ENCODE measurements at places on chromosomes 3 and 15.

DNA sequence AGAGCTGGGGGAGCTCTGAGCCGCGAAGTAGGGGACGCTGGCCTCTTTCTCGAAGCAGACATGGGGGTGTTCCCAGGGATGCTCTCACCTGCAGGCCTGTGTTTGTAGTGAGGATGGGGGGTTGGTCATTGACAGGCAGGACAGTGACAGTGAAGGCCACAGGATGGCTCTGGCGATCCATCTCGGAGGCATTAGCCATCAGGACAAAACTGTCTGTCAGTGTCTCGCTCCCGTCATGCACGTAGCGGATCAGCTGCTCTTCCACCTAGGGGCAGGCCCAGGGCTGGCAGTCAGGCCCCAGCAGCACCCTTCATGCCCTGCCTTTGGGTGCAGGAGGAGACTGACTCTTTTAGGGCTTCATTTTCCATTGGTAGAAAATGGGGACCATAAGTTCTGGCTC lies 28.0 kb downstream of the CSPG4 start:
- no peak for DNase-seq

- DNase-seq = no peak
Measured at GRCh38 chr3:177013681-177014280, 183.5 kb downstream of the TBL1XR1 start.

DNA sequence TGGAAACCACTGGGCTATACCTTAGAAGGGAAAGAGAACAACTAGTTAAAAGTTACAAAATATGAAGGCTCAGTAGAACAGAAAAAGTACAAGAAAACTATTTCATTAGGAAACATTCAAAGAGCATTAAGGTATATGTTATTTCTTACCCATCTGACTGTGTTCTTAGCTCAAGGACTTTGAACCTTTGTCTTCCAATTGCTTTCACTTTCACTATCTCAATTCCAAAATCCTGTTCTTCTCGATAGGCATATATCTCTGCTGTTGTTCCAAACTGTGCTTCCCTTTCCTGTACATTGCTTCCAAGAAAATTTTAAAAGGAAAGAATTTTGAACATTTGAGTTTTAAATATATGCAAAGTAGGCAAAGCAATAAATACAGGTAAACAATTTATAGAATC lies 6.9 kb downstream of the CRBN start:
- no peak for DNase-seq

GRCh38 chr3:66439666-66440344 lies 61.0 kb downstream of the LRIG1 start:
- no peak for DNase-seq

- no peak for DNase-seq
Measured at GRCh38 chr3:31312400-31312799, 220.3 kb upstream of the STT3B start.

DNA sequence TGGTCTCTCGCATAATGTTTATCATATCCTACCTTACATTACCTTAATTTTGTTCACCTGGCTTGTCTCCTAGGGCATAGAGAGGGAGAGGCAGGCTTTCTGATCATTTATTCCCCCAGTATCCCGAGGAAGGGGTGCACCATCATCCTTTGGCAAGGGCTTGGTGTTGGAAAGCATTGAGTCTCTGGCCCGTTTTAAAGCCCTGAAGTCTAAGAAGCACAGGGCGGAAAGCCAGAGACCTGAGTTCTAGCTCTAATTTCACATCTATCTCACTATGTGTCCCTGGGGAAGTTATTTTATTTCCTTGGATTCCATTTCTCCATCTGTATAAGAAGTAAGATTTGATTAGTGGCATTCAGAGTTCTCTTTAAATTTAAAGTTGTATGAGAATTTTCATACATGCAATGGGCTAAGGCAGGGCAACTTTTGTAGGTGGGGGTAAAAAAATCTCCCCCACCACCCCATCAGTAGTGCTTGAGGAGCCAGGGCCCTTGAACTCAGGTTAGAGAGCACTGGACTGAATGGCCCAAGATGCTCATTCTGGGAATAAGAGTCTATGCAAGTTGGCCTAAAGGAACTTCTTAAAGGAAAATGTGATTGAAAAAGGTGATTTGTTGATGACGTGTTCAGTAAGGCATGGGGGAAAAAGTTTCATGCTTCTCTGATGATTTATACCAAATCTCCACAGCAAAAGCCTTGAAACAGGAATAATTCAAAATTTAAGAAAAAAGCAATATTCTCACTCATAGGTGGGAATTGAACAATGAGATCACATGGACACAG lies 10.1 kb downstream of the TMC3 start:
- DNase-seq = no peak

DNA sequence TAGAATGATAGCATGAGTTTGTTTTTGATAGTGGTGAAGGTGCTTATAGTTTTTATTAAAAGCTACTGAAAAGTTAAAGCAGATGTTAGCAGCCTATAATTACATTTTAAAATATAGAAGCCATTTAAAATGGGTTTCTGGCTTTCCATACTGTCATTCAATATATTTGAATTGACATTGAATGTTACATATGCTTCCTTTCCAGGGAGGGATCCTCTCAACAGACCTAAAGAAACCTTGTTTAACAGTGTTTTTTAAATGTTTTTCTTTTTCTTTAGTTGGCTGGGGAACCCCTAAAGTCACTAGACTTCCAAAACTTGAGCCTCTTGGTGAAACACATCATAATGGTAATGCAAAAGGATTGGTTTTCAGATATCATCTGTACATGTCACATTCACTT lies 12.2 kb downstream of the DHFR2 start:
- no peak for DNase-seq

- no peak for DNase-seq
Measured at GRCh38 chr3:128362026-128362965, 104.4 kb downstream of the DNAJB8 start.

DNA sequence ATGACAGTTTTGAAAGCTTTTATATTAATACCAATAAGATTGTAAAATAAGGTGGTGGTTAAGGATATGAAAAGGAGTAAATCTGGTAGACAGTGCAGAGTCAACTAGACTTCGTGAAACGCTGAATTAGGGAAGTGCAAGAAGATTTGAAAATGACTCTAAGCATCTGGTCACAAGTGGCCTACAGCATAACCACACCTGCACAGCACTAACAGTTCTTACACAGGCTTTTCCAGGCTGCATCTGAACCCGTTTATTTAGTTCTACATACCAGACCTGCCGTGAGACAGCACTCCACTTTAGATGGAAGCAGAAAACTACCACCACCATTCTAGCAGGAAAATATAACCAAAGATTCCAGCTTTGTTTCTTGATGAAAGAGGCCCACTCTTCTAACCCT lies 1.9 kb downstream of the DMXL2 start:
- DNase-seq = no peak

GRCh38 chr3:24582431-24583403 lies 88.1 kb upstream of the THRB start:
- no peak for DNase-seq

DNA sequence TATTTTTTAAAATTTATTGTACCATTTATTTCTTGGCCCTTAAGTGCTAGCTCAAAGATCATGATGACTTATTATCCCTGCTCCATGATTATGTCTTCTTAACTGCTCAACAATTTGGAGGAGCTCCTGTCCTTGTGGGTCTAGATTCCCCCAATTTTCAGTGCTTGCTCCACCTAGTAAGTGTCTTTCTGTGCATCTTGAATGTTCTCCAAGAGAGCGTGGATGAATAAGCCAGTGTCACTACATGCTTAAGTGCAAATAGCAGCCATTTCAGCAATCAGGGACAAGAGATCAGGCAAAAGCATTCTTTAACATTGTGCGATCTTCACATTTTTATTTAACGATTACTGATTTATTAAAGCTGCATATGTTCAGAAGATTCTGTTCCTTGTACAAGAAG lies 99.4 kb downstream of the ALCAM start:
- no peak for DNase-seq

GRCh38 chr15:46111730-46112129 lies 476.9 kb downstream of the SQOR start:
- DNase-seq = no peak

DNA sequence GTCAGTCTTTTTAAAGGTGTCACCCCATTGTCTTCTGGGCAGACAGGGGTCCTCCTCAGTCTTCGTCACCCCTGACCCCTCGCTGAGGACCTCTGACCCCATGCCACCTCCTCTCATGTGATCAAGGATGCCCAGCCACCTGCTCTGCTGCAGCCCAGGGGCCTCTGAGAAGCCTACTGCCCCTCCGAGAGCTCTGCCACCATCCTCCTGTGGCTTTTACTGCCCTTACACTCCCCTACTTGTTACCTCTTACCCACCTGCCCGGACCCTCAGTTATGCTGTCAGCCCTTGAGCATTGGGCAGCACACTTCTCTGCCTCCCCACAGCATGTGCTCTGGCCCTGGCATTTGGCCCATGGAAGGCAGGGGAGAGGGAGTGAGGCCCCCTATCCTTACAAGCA lies 123.2 kb downstream of the LRRK1 start:
- DNase-seq = no peak

GRCh38 chr3:126493739-126494138 lies 18.0 kb upstream of the ZXDC start:
- no peak for DNase-seq

- DNase-seq = no peak
Measured at GRCh38 chr15:92623435-92623834, 32.1 kb downstream of the FAM174B start.

DNA sequence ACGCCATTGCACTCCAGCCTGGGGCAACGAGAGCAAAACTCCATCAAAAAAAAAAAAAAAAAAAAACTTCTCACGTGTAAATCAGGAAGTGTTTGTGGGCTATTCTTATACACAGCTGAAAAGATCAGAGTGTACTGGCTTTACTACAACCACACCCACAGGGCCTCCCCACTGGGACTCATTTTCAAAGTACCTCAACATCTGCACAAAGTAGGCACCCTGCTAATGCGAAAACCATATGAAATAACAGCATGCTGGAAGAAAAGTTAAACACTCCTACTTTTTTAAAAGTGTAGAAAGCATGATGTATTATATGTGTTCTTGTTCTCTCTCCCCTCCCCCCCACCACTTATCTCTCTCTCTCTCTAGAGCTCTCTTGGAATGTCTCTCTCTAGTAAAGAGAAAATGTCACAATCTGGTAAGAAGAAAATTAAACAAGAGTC lies 11.1 kb downstream of the UACA start:
- no peak for DNase-seq

DNA sequence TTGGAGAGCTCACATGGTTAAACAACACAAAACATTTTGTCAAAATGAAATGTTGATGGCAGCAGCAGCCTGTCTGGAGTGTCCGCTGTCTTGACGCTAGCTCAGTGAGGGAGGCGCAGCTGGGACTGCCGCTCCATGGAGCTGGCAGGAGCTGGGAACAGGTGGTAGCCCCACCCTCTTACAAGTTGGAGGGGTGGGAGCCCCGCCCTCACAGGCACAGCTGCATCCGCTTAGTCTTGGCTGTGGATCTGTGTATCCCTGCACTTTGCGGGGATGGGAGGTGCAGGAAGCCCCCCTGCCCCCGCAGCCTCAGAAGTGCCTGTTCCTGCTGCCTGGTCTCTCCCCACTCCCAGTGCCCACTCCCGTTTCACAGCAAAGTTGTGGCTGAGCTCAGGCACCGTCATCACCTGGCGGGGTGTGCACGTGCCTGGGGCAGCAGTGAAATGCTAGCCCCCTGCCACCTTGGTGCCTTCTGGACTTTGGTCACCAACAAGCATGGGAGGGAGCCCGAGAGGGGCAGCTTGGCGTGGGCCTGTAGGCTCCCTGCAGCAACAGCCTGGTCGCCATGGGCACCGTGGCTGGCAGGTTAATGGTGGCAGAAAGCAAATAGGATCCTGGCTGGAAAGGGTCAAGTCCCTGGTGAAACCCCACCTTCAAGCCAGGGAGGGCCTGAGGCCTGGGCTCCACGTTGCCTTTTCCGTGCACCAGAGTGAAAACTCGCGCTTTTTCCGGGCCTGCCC lies 53.8 kb upstream of the CADM2 start:
- no peak for DNase-seq

DNA sequence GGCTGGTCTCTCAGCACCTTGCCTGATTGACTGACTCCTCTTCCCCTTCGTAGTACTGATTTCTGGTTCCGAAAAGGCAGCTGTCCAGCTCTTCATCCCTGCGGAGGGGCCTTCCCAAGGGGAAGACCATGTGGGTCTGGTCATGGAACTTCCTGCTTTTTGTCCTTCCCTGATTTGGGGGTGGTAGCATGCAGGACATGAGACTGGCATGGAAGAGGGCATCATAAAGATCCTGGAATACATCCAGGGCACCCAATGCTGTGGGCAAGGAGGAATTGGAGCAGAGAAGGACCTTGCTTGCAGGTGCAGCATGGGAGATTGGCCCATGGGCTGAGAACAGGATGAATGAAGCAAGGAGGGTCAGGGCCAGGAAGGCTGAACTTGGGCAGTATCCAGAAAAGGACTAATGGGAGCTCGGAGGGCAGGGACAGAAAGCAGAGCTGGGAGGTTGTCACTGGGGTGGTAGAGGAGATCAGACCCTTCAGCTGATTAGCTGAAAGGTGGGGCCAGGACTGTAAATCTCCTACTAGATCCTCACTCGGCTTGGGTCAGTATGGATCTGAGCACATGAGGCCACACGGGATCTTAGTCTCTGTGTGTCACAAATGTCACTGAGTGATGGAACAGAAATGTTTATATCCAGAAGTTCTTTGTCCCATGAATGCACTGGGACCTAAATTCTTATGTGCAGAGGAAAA lies 59.5 kb downstream of the AMOTL2 start:
- no peak for DNase-seq

All from cortex of kidney (tissue), 1 donor.